OCI-LY7 (cell line): ENCODE measurements at places on chromosomes 2 and 18.

GRCh38 chr18:27017901-27018500 lies 152.5 kb upstream of the AQP4 start:
- DNase-seq, result peak; percentile 13

- no peak for DNase-seq
These were observed 57.7 kb downstream of the TSHZ1 start for GRCh38 chr18:75268364-75268646.

- no peak for DNase-seq
These were observed 273.3 kb downstream of the PTPRM start for GRCh38 chr18:7840411-7840810.

GRCh38 chr2:116917196-116917595 lies 897.3 kb upstream of the DDX18 start:
- DNase-seq, result no peak

DNA sequence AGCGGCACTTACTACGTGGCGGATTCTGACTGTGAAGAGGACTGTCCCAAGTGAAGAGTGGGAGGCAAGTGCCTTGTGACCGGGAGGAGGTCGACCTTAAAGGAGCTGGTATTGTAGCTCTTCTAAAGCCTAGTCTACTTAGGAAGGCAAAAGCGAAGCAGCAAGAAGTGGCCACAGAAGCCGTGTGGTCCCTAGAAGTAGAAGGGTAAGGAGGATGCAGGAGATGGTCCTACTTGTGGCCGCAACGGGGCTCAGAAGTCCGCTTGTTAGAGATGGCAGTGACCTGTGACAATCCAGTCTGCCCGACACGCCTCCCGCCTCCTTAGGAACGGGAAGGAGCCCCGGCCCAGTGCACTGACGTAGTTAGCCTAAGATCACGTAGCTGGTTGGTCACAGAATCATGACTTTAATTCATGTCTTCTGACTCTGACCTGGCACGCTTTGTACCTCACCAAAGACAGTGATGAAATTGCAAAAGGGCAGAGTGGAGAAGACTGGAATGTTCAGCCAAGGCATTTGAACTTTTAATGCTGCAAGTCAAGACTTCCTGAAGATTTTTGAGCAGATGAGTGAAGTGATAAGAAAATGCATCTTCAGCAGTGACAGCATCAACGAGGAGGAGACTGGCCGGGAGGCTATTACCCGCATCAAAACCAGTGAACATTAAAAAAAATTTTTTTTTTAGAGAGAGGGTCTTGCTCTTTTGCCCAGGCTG lies 749 bp upstream of the EIF2AK3 start:
- DNase-seq, result peak; percentile 87

DNA sequence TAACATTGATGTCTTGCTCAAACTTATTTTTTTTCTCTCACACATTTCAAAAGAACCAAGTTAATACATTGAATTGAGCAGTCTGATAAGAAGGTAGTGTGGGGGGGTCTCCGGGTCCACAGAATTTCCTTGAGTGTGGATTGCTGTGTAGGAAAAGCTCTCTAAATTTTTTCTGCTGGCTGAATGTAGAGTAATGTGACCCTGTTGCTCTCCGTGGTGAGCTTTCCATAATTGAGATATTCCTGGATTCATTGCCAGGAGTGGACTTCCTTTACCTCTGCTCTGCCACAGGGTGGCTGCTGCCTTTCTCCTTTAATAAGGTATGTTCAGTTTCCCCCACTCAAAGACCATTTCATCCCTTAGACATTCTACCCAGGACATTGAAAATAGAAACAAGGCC lies 50.9 kb downstream of the PKP4 start:
- no peak for DNase-seq

- DNase-seq, result no peak
These were observed 46.5 kb upstream of the NFU1 start for GRCh38 chr2:69483696-69484095.

DNA sequence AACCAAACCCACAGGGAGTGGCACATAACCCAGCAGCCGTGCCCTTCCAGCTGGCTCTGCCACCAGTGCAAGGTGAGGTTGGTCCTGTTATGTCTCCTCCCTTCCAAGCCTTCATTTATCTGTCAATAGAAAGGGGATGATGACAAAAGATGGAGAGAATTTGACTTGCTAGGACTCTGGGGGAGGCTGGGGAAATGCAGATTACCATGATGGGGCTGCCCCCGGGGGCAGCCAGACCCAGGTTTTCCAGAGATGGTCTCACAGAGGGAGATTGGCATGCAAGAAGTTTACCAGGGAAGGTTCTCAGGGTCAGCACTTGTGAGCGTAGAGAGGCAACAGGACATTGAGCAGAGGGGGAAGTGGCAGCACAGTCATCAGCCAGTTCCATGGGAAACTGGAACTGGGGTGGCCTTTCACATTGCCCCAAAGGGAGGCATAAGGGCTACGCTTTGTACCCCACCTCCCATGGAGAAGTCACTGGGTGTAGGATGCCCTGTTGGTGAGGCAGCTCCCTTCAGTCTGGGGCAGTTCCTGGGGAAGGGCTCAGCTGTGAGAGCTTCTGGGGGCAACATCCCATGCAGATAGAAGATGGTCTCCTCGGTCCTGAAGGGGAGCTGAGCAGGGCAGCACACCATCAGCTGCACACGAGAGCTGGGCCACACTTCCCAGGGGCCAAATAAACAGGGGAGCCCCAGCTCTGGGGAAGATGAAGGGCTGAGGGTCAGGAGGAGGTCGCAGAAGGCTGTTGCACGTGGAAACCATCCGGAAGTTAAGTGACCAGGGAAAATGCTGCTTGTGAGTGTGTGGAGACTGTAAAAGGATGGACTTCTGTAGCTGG lies 117.8 kb upstream of the EPC2 start:
- DNase-seq, result no peak

- no peak for DNase-seq
These were observed 5.1 kb downstream of the CDH2 start for GRCh38 chr18:28171837-28172236.

DNA sequence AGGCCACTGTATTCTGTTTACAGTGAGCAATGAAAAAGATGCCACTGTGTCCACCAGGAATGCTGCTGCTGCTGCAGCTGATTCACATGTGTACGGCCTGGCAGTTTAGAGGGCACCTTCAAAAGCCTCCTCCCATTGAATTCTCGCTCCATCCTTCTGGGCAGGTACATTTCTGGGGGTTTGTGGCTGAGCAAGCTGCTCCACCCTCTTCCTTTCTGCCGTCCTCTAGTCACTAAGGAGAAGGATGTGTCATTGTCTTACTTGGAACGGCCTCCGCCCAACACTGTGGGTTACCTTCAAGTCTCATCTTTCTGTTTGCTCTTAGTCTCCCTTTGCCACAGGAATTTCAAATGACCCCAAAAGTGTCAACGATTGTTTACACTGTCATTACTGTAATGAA lies 182.0 kb downstream of the ZBTB7C start:
- DNase-seq, result no peak

- peak; percentile 34 for DNase-seq
These were observed 21.2 kb downstream of the ZSCAN30 start for GRCh38 chr18:35268821-35269220.

DNA sequence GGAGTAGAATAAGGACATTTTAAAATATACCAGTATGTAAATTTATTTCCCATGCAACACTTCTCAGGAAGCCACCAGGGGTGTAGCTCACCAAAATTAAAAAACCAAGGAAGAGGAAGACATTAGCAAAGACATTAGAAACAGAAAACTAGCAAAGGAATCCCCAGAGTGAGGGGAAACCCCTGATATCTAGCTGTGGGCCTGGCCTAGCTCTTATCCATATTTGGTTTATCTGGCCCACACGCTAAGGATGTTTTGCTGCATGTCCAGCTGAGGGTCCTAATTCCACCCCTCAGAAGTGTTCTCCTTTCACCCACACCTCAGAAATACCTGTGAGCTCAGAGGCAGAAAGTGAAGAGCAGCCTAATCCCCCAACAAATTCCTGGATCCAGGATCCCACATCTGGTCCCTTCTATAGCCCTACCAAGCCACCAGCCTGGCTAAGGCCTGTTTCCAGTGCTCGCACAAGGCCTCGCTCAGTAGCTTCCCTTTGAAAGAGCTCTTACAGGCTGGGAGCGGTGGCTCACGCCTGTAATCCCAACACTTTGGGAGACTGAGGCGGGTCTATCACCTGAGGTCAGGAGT lies 17.4 kb downstream of the OSBPL1A start:
- no peak for DNase-seq

GRCh38 chr2:3778851-3779495 lies 75.6 kb downstream of the DCDC2C start:
- no peak for DNase-seq

GRCh38 chr2:85405201-85406059 lies 4.7 kb downstream of the CAPG start:
- no peak for DNase-seq

- DNase-seq, result no peak
These were observed 197.7 kb upstream of the SH3BP4 start for GRCh38 chr2:234754126-234754525.

GRCh38 chr2:44181648-44182047 lies 13.0 kb downstream of the PPM1B start:
- DNase-seq, result no peak

DNA sequence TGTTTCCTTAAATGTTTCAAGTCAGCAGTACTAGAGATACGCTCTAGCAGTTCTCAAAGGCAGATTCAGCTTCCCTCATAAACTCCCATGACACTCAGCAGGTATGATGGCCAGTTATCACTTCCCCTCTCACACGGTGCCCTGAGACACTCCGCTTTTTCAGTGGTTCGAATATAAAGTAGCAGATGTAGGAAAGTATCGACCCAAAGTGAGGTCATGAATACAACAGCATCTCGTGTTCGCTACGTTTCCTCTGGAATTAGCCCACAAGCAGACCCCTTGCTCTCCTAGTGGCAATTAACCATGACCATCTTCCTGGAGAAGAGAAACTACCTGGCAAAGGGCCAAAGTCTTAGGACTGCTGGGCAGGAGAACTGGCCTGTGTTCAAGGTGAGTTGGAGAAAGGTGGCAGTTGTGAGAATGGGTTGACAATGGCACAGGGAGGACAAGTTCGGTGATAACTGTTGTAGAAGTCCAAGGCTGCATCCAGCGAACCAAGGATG lies 9.3 kb upstream of the AGBL5 start:
- DNase-seq, result peak; percentile 62

- no peak for DNase-seq
These were observed 122.9 kb downstream of the METTL8 start for GRCh38 chr2:171310889-171311288.

- no peak for DNase-seq
These were observed 13.7 kb downstream of the BUB1 start for GRCh38 chr2:110664135-110664534.

DNA sequence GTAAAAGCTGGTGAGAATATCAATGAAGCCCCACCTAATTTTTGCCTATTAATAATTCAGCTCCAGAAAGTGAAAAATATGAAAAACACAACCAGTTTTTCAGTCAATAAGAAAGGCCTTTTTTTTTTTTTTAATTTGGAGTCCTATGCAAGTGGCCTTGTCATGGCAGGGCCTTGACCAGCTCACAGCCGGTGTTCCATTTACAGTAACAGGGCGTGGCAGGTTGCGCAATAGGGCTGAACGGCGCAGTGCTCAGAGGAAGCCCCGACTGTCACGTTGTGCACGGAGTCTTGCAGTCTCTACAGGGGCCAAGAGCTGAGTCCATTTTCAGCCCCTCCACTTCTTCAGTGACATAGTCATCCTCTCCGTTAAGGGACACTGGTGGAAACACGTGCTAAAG lies 184.1 kb upstream of the FN1 start:
- DNase-seq, result no peak

DNA sequence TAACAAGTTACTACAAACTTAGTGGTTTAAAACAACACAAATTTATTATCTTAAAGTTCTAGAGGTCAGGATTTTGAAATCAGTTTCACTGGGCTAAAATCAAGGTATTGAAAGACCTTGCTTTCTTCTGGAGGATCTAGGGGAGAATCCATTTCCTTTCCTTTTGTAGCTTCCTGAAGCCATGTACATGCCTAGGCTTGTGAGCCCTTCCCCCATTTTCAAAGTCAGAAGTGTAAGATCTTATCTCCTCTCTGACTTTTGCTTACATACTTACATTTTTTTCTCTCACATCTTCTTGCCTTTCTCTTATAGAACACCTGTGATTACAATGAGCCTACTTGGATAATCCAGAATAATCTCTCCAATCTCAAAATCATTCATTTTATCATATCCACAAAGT lies 78.7 kb upstream of the MBOAT2 start:
- no peak for DNase-seq

GRCh38 chr2:226137201-226137811 lies 662.3 kb downstream of the IRS1 start:
- no peak for DNase-seq

GRCh38 chr2:31137211-31138036 lies 816 bp downstream of the GALNT14 start:
- DNase-seq, result peak; percentile 56
